ENCODE measurements at places on chromosomes 11 and 22. TPM values are rescaled to one million over a fixed set of nuclear protein-coding genes. Genes with fewer than 3 reads are reported as not detected.

Gene FAT3
- 11.3 TPM for polyA plus RNA-seq

Gene PHOX2A
- polyA plus RNA-seq, result not detected

DNA sequence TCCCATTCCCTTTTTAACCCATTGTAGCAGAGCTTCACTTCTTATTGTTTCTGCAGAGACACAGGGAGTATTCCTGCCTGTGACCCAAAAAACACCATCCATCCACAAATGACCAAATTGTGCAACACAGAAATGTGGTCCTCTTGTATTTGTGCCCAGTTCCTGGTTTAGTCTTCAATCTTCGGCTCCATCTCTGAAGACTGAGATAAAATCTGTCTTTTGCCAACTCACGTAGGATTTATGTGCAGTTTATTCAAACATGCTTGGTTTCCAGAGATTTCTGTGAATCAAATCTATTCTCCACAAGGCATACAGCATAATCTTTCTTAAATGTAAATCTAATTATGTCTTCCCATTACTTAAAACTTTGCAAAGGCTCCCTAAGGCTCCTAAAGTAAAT lies 307.0 kb downstream of the AASDHPPT start:
- H3K36me3 ChIP-seq, result no peaks in the 10 kb centered on the region
- no peaks in the 10 kb centered on the region for H3K27me3 ChIP-seq
- DNase-seq, result no peak
- H3K4me3 ChIP-seq, result no peak overlapping the region
- H3K27ac ChIP-seq, result no peak overlapping the region
- H3K4me1 ChIP-seq, result no peaks in the 10 kb centered on the region

DNA sequence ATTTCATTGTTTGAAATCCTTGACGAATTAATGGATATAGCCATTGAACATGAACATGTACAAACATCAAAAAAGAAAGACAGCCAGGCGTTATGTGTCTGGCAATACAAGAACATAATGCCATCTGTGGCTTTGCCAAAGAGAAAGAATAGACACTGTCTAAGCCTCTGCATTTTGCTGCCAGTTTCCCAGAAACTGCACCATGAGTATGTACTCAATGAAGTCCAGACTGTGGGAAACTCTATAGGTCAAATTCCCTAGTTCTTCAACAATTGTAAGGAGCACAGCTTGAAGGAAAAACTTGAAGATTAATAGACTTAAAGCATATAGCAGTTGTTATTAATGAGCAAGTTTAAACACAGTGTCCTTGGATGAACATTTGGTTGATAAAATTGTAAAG lies 71.3 kb downstream of the BBOX1 start:
- H3K36me3 ChIP-seq, result no peaks in the 10 kb centered on the region
- no peak overlapping the region for H3K4me3 ChIP-seq
- H3K27ac ChIP-seq, result no peak overlapping the region
- H3K4me1 ChIP-seq, result no peaks in the 10 kb centered on the region

DNA sequence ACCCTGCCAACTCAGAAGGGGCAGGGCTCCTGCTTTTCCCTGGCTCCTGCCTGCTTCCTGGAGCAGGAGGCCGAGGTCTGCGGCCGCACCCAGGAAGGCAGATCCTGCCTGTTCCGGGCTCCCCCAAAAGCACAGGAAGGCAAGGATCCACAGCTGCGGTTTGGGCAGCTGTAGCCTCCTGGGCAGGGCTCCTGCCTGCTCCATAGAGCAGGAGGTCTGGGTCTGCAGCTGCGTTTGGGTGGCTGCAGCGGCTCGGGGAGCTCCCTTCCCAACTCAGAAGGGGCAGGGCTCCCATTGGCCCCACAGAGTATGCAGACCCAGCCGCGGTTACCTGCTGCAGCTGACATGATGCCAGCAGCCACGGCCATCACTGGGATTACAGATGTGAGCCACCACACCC lies 5.5 kb downstream of the UPK2 start:
- no peak overlapping the region for H3K27ac ChIP-seq
- H3K27me3 ChIP-seq, result no peaks in the 10 kb centered on the region
- H3K36me3 ChIP-seq, result no peaks in the 10 kb centered on the region
- H3K4me3 ChIP-seq, result no peak overlapping the region

- no peak for DNase-seq
- no peaks in the 10 kb centered on the region for H3K27me3 ChIP-seq
- H3K4me1 ChIP-seq, result no peaks in the 10 kb centered on the region
- H3K27ac ChIP-seq, result no peak overlapping the region
Measured at GRCh38 chr11:33362051-33362910, 105.1 kb downstream of the HIPK3 start.

Data from aorta (tissue), 5 donors.